Anterior cingulate cortex (tissue), 58 donors: ENCODE measurements at places on chromosomes 3 and 15.

DNA sequence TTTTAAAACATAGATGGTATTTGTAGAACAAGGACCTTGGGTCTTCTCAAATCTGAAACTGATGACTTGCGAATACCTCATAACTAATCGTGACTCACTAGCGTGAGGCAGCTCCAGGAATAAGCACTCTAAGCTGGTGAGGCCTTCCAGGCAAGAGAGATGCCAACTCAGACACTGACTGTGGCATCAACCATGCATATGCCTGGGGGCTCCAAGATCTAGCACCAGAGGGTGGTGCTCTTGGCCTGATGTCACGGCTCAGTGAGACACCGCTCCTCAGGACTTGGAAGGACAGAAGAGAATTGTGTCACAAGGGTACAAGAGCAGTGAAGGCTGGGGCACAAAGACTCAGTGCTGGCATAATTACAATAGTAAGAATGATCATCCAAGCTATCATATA, 125.0 kb upstream of the TRIM42 start:
- no peak for DNase-seq

GRCh38 chr3:14455571-14456317, 53.3 kb downstream of the SLC6A6 start:
- DNase-seq = no peak

GRCh38 chr3:196189566-196190347, 21.4 kb downstream of the ZDHHC19 start:
- DNase-seq = peak; percentile 45

GRCh38 chr3:38062809-38063208, 23.8 kb downstream of the DLEC1 start:
- no peak for DNase-seq

- DNase-seq = no peak
Observed at GRCh38 chr3:149377408-149378364, at the start of gene TM4SF1. Gene TM4SF1, minus strand, starts transcription at chr3:149377649. Its CDS starts 102 bp downstream, at chr3:149377547.

DNA sequence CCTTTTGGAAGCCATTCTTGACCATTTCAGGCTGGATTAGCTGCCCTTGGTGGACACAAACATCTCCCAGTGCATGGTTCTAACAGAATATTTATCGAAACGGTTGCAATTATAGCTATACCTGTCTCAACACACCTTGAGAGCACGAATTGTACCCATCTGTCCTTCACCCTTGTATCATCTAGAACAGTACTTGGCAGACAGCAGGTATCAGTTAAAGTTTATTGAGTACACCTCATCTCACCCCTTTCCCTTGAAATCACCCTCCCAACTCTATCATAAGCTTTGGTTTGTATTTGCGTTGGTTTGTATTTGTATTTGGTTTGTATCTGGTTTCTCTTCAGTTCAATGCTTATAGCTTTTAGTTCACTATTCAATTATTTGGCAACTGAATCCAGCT, 12.4 kb downstream of the TSPAN3 start:
- DNase-seq = no peak

GRCh38 chr15:96335411-96336024, 5.0 kb downstream of the NR2F2 start:
- no peak for DNase-seq

DNA sequence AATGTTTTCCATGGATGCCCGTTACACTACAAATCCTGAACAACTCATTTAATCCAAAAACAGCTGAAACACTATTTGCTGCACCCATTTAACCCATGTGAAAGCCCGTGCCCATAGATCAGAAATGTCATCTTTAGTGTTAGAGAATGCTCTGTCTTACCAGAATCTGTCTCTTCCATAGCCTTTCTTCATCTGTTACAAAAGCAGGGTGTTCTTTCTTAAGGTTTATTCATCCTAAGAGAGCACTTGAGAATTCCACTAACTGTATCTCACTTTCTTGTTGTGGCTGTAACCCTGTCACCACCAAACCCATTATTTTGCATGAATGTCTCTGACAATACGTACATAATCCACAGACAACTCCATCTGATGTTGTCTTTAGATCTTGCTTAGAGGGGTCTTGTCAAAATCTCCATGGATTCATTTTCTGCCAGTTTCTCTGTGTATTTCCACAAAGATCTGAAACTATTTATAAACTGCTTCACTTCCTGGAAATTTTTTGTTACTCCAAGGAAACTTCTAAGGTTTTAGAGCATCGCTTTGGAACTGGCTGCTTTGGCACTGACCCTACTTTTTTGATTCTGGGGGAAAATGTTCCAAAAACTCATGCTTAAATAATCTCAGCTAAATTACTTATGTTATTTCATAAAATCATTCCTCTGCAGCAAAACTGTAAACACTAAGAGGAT, 167.8 kb upstream of the CCDC54 start:
- no peak for DNase-seq

- DNase-seq = no peak
Observed at GRCh38 chr3:58416191-58416590, 17.4 kb downstream of the PDHB start.

- no peak for DNase-seq
Observed at GRCh38 chr15:41631880-41632470, 28.2 kb upstream of the MGA start.

DNA sequence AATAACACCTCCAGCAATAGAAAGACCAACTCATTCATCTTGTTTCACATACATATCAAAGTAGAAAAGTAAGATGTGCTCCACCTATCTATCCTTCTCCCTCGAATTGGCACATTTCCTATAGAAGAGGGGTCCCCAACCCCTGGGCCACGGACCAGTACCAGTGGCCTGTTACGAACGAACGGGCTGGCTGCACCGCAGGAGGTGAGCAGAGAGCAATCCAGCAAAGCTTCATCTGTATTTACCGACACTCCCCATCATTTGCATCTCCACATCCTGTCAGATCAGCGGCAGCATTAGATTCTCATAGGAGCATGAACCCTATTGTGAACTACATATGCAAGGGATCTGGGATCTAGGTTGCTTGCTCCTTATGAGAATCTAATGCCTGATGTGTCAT, 95.0 kb upstream of the CGNL1 start:
- no peak for DNase-seq

GRCh38 chr3:158961471-158961870, 159.6 kb downstream of the MFSD1 start:
- no peak for DNase-seq

DNA sequence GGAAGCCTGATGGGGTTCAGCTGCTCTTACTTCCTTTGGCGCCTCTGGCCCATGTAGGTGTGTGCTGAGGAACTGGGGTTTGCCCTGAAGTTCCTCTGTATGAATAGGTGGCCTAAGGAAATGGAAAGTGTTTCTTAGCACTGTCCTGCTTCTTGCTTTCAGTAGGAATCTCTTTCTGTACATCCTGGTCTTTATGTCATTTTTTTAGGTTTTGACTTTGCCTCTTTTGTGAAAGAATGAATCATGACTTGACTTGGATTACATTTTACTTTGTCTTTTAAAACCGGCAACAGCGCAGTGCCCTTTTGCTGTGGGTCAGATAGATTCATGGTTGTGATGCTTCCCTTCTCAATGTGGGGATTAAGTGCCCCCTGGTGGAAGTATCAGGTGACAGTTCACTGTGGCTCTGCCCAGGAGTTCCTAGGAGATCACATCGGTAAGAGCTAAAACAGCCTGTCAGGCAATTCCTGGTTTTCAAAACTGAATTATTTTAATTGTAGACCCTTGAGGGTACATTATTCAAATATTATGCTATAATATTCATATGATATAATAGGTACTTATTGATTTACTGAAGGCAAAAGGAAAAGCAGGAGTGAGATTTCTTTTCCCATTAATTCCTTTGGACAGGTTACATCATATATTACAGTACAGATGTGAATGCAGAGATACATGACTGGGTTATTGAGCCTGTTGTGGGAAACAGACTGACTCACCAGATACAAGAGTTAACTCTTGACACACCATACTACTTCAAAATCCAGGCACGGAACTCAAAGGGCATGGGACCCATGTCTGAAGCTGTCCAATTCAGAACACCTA, 95.4 kb downstream of the HCN4 start:
- peak; percentile 4 for DNase-seq

DNA sequence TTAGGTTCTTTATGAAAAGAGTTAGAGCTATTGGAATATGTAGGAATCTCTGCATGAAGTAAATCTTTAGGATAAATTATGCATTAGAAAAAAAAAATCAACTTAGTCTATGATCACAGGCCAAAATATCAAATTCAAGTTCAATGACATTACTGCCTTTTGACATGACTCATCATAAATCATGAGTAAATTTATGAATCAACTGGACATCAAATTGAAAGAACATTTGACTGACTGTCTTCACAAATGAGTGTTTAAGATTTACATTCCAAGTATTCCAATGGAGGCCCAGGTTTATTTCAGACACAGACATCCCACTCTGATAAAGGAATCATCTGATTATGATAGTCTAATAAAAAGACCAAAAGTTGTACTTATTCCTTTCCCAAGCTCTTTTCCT, 192.8 kb upstream of the TTC14 start:
- DNase-seq = no peak

- DNase-seq = no peak
Observed at GRCh38 chr3:45007091-45007490, 19.0 kb upstream of the CLEC3B start.

GRCh38 chr3:11438646-11439045, 166.4 kb downstream of the ATG7 start:
- DNase-seq = no peak

DNA sequence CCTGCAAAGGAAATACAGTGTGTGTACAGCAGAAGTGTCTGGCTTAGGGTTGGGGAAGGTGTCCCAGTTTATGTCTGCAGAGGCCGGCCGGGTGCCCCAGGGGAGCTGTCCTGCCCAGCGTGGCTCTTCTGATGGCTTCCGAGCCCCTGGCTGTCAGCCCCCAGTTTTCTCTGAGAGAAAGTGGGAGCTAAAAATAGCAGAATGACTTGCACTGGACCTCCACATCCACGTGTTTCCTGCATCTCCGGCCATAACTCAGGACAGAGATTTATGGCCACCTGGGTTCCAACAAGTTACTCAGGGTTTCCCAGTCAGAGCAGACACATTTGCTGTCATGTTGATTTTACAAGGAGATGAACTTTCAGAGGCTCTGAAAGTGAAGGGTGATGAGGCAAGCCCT, 192.0 kb downstream of the ATP10A start:
- DNase-seq = no peak

DNA sequence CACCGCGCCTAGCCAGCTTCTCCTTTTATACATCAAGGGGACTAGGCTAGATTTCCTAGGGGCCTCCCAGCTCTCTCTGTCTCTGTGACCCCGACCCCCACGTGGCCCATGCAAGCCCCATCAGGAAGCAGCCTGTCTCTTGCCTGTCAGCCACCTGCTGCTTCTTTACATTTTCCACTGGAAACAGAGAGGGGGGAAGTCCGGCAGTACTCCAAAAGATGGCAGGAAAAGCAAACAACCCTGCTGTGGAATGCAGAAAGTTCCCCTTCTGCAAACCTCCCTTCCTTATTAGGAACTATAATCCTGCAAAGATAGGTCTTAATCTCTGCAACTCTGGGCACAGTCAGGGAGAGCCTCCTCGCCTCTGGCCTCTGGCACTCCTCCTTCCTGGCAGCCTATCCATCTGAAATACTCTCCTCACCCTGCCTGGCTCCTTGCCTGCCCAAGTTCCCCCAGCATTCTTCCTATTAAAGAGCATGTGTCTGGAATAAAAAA, 47.4 kb upstream of the HACD2 start:
- DNase-seq = no peak

DNA sequence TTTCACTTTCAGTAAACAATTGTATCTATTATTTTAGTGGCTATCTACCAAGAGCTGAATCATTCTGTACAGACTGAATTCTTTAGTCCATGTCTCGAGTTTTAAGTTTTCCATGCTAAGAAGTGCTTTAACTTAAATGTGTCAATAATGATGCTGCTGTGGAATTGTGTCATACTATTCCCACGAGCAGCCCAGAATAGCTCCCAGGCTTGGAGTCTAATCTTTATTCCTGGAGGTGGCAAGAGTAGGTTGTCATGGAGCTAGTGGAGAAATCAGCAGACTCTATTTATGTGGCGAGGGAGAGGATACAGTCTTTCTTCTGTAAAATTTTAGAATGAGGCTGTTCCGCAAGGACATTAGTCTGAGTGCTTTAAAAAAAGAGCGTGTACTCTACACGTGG, 207.2 kb downstream of the ROBO2 start:
- DNase-seq = no peak

DNA sequence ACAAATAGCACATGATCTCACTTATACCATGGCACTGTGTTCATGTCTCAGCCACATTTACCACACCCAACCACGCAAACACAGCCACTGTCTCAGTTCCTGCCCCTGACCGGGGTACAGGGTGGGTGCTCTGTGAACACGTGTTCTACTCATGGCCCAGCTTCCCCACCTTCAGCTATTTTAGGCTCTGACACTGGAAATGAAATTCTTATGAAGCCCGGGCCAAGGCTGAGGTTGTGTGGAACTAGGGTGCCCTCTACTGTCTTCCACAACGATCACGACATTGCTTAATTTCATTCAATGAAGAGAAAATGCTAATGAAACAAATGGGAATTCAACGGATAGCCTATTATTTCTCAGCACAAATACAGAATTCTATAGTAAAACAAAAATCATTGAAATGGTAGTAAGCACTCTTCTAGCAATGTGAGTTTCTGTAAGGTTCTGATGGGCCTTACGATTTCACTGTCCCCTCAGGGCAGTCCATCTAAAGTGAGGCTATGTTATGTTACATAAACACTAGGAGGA, 2.1 kb upstream of the GABRA5 start:
- DNase-seq = peak; percentile 18

- no peak for DNase-seq
Observed at GRCh38 chr3:72301779-72302178, 516.8 kb upstream of the PROK2 start.

DNA sequence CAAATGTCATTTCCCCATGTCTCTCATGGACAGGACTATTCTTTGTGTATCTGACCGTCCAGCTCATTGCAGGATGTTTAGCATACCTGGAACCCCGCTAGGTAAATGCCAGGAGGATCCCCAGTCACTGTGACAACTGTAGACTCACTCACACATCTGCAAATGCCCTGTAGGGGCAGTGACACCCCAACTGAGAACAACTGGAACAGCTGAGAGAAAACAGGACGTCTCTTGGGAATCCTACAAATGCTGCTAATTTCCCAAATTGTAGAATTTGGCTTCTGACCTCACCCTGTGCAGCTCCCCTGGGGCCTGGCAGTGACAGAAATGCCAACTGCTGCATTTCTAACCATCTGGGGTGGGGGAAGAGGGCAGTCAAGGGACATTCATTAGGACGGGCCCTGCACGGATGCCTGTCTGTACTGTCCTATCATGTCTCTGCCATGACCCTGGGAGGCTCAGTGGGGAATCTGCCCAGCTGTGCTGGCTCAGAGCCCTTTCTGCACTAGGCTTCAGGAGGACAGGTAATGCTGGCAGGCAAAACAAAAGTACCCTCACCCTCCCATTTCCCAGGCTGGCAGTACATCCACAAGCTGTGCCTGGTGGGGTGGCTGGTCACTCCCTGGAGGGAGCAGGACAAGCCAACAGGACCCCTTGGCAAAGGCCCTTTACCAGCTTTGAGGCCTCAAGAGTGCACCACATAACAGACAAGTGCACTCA, 30.4 kb downstream of the RAB6B start:
- no peak for DNase-seq

DNA sequence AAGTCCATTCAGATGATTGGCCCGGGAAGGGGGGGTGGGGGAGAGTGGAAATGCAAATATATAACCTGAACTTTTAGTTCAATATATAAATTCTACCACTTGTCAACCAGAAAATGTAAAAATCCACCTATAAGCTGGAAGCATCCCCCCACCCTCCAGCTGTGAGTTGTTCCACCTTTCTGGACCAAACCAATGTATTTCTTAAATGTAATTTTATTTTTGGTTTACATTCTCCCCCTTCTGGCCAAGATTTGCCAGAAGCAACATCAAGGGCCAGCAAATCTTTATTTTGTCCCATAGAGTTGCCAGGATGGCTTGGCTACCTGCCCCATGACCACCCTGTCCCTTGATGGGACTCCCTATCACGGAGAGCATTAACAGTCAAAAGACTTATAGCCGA, 545.7 kb downstream of the TBL1XR1 start:
- no peak for DNase-seq
